Ureter (tissue), 1 donor: ENCODE measurements at places on chromosomes 16 and 17. TPM values are rescaled to one million over a fixed set of nuclear protein-coding genes. Genes with fewer than 3 reads are reported as not detected.

DNA sequence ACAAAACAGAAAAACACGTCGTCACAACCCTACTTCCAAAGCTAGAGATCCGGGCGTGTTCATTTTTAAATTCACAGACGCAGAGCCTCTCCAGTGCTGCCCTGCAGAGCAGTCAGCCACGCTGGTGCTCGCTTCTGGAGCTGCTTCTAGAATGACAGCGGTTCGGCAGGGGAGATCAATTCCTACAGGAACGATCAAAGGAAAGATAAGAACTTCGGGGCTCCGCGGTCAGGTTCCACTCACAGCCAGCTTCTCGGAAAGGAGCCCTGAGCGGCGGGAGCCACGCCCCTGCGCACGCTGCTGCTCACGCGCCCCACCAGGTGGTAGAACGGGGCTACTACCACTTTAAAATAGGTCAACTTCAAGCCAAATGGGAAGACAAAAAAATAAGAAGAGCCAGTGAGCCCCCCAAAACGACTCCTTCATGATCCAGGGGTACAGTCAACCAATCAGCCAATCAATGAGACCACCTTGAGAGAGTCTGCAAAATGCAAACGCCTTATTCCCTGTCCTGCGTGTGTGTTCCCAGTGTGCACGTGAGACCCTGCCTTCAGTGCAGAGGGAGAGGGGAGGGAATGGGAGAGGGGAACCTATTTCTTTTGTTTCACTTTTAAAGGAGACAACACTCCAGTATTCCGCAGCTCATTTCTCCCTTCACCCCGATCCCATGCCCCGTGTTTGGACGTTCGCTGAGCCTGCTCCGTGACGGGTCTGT, 209.7 kb downstream of the RBFOX3 start:
- DNase-seq, result peak; percentile 80

DNA sequence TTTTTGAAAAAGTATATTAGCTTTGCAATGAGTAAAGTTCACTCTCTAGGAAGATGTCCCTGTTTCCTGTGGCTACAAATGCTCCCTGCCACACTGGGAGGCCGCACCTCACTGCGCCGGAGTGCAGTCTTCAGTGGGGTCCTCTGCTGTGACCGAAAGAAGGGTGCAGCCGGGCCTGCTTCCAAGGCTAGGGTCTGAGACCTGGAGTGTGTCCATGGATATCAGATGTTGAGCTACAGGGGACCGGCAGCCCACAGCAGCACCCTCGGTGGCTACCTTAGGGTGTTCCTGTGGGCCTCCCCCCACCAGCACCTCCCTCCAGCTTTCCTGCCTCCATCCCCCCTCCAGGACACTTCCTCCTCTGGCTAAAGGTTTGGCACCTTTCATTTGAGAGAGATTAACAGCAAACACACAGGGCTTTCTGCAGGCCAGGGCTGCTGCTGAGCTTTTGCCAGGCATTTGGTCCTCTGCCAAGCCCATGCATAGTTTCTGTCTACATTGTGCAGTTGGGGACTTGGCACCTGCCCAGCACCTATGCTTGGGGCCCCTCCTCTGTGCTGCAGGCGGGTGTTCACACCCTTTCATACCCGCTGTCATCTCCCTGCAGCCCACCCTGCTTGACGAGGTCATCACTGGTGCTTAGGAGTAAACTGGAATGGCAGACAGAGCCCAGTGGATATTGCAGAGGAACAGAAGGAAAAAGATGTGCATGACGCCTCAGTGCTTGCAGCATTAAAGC, 33.8 kb upstream of the CRISPLD2 start:
- peak; percentile 68 for DNase-seq

- DNase-seq, result no peak
These were observed 4.0 kb downstream of the VAT1 start for GRCh38 chr17:43018008-43018853.

- no peak for DNase-seq
These were observed 38.7 kb upstream of the RHOT1 start for GRCh38 chr17:32103476-32104113.

- no peak for DNase-seq
These were observed 68.0 kb downstream of the OR1D5 start for GRCh38 chr17:2995377-2995776.

DNA sequence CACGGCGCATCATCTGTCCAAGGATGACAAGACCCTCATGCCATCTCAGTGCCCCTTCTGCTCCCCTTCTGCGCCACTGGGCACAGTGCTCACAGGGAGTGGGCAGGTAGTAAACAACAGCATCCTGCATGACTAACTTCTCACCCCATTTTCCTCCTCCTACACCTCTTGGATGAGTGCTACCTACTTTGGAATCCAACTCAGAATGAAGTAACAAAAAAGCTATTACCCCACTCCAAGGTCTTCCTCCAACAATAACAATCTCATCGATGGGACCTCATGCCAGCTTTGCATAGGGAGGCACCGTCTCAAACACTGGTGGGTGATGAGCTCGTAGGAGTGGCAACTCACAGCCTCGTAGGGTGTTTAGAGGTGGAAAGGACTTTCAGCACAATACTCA, 98.6 kb upstream of the RCVRN start:
- no peak for DNase-seq

- DNase-seq, result no peak
These were observed 102.5 kb upstream of the MAF start for GRCh38 chr16:79703066-79703465.

- no peak for DNase-seq
These were observed 15.7 kb downstream of the RBL2 start for GRCh38 chr16:53449816-53450517.

DNA sequence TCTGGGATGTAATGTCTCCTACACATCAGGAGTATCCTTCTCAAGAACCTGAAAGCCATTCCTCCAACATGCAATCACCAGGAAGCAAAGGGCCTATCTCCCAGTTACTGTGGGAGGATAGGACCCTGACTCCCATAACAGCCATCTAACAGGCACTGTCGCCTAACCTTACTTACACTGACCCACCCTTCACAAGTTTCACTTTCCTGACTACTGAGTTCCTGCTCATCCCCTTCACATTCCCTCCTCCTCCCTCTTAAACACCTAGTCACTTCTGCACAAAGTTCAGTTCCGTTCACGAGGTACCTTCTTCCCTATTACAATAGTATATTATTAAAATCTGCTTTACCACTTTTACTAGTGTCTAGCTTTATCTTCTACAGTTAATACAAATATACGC, 1.3 kb downstream of the C17orf67 start:
- no peak for DNase-seq

The ARHGAP44 gene
- total RNA-seq, result 8.8 TPM

The KCNJ18 gene
- total RNA-seq, result not detected

The OTOA gene
- 0.70 TPM for total RNA-seq

The TBC1D26 gene
- 0.47 TPM for total RNA-seq

The CFAP97D1 gene
- total RNA-seq, result not detected
